ENCODE measurements at places on chromosomes 5 and 9.

GRCh38 chr5:120923026-120923425, 458.9 kb downstream of the PRR16 start:
- no peak for DNase-seq

DNA sequence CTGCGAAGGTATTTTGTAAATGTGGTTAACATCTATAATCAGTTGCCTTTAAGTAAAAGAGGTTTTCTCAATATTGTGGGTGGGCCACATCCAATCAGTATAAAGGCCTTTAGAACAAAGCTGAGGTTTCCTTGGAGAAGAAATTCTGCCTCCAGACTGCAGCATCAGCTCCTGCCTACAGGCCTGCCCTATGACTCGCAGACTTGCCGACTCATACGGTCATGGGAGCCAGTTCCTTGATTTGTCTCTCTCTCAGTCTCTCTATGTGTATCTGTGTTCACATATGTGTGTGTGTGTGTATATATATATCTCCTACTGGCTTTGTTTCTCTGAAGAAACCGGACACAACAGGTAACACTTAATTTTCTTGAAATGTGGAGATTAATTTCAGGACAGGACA, 45.3 kb downstream of the SLC36A1 start:
- DNase-seq: peak; percentile 8

DNA sequence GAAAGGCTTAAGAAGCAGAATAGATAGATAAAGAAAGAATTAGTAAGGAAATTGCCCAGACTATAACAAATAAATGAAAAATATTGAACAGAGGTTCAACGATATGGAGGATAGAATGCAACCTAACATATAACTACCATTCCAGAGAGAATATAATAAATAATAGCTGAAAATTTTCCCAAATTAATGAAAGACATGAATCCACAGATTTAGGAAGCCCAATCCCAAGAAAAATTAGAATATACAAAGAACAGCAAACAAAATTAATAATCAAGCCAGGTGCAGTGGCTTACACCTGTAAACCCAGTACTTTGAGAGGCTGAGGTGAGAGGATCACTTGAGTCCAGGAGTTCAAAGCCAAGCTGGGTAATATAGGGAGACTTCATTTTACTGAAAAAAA, 27.8 kb upstream of the FNIP1 start:
- DNase-seq: no peak

DNA sequence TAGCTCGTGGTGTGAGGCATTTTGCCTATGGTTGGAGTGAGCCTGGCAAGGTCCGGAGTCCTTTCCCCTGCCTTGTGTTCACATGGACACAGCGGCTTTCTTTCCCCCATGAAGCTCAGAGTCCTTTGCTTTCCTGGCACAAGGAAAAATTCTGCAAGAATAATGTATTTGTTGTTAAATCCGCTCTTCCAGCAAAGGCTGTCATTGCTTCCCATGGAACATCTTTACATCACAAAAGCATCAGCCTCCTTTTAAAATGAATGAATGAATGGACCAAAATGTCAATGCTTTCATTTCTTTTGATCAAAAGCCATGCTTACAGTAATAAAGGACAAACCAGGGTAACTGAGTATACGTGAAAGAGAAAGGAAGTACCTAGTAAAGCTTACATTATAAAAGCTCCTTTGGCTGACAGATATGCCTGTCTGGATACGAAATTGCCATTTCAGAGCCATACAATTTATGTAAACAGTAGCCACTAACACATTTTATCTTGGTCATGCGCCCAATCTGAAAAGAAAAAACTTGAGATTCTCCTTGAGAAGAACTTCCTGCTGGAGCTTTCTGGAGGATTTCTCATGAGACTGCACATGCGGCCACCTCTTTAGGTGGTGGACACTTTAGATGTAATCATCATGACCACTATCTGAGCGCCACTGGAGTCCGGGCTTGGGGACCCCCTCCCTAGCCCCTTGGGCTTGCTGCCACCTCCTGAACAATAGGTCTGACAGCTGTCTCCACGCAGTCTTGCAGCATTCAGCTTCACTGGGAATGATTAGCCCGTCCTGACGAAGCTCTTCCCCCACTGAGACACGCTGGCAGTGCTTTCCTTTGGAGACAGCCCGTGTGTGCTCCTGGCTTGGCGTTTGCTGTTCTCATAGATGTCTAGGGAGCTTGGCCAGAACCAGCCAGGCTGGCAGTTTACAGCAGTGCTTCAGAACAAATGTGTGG, 355.9 kb downstream of the ADAMTS6 start:
- no peak for DNase-seq

DNA sequence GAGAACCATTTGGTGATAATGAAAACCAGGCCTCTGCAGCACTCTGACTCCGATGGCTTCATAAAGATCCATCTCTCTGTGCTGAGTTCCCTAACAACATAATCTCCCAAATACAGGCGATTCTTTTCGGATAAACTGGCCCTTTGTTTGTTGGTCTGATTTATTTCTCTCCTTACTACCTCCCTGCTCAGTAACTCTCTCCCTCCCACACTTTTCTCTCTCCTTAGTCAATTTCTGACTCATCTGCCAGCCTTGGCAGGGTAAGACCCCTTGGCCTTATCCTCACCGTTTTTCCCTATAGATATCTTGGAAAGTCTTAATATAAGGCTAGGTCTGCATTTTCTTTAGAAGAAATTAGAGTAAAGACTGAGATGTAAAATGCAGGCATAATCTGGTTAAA, 128.7 kb downstream of the BRINP1 start:
- DNase-seq: no peak

DNA sequence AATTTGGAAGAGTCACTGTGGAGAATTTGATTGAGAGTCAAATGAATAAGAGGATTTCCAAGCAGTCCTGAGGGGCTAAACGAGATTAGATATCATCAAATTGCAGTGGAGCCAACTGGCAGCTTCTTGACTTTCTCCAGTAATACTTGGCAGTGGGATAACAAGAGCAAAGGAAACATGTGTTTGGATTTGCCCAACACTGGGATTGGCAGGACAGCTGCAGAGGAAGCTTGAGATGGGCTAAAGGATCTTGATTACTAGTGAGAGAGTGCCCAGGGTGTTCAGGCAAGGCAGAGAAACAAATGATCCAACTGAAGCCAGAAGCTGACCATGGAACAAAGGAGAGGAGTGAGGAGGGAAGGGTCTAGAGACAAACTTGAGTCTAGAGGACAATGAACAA, 356.0 kb upstream of the ISL1 start:
- DNase-seq: no peak

DNA sequence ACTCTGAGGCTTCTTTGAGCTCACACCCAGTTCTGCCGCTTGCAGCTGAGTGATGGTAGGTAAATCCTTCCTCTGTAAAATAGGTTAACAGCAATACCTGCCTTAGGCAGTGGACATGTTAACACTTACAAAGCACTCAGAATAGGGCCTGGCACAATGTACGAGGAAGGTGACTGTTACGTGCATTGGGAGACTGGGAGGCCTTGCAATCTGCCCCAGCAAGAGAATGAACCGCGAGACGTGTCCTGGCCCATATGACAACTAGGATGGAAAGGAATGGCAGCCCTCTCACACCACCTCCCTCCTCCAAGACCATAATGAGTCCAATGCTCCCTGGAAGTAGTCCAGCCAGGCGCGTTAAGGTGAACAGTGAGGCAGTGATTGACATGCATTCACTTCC, 23.1 kb upstream of the AKNA start:
- DNase-seq: no peak

- DNase-seq: no peak
Measured at GRCh38 chr5:172835290-172835993, 1.4 kb downstream of the ERGIC1 start.

- no peak for DNase-seq
Measured at GRCh38 chr5:68435611-68436010, 220.1 kb downstream of the PIK3R1 start.

DNA sequence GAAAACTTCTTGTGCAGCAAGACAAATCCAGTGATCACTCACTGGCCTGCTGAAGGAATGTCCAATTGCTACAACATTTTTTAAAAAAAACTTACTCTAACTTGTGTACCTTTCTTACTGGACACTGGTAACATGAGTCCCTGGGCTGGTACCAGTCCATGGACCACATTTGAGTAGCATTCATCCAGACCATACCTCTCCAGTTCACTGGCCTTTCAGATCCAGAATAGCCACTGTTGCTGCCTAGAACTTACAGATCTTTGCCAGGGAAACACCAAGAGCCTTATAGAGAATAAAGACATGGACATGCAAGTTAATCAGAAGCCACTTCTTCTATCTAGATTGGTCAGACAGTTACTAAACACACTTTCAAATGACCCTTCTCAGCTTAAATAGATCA, 185.3 kb downstream of the TLE4 start:
- DNase-seq: no peak

- DNase-seq: peak; percentile 85
Measured at GRCh38 chr9:129278391-129279237, 100.6 kb upstream of the IER5L start.

DNA sequence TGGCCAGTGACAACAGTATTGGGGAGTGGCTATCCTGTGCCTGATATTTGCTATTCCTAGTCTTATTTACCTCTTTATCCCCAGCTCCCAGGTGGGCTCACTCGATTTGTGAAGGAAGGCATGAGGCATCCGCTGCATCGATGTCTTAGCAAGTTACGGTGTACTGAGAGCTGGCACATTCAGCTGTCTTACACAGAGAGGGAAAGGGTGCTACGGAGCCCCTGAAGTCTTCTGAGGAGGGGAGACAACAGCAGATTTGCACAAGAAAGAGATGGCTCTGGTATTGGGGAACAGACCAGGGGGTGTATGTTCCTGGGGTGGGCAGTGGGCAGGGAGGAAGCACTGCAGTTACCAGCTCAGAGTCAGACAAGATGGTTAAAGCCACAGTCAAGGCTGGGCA, 172.6 kb downstream of the FGF18 start:
- DNase-seq: no peak

- no peak for DNase-seq
Measured at GRCh38 chr5:8474569-8474930, 605.6 kb downstream of the MTRR start.

GRCh38 chr9:89340332-89340731, 22.0 kb downstream of the SECISBP2 start:
- DNase-seq: no peak

- no peak for DNase-seq
Measured at GRCh38 chr5:78213799-78214198, 80.7 kb downstream of the AP3B1 start.

DNA sequence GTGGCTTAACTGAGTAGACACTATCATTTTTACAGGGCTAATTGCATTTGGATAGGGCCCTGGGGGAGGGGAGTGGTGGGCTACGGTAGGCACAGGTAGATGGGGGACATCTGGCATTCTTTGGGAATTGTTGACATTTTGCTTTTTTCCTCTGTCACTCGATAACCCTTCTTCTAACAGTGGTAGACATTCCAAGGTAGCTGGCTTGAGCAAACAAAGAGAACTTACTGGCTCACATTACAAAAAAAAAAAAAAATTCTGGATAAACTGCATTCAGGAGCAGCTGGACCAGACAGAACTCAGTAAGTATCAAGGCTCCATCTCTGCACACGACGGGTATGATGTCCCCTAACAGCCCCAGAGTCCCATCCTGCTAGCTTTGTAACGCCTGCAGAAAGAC, 585.2 kb downstream of the ZNF608 start:
- DNase-seq: no peak

GRCh38 chr9:136674786-136675349, 12.2 kb downstream of the EGFL7 start:
- peak; percentile 55 for DNase-seq

GRCh38 chr9:12141422-12141821, 551.8 kb upstream of the TYRP1 start:
- DNase-seq: no peak

- DNase-seq: peak; percentile 75
Measured at GRCh38 chr5:133251296-133252132, 199.7 kb downstream of the HSPA4 start.
